CD4-positive, alpha-beta T cell treated with Interleukin-4 for 4 hours (primary cell): ENCODE measurements at places on chromosomes 1 and 21.

- DNase-seq = peak; percentile 44
These were observed 33.0 kb downstream of the EPHA2 start for GRCh38 chr1:16122916-16123315.

- DNase-seq = no peak
These were observed 160.5 kb downstream of the TBX15 start for GRCh38 chr1:118827636-118828035.

- DNase-seq = no peak
These were observed 169.7 kb downstream of the TOMM20 start for GRCh38 chr1:234958706-234959657.

DNA sequence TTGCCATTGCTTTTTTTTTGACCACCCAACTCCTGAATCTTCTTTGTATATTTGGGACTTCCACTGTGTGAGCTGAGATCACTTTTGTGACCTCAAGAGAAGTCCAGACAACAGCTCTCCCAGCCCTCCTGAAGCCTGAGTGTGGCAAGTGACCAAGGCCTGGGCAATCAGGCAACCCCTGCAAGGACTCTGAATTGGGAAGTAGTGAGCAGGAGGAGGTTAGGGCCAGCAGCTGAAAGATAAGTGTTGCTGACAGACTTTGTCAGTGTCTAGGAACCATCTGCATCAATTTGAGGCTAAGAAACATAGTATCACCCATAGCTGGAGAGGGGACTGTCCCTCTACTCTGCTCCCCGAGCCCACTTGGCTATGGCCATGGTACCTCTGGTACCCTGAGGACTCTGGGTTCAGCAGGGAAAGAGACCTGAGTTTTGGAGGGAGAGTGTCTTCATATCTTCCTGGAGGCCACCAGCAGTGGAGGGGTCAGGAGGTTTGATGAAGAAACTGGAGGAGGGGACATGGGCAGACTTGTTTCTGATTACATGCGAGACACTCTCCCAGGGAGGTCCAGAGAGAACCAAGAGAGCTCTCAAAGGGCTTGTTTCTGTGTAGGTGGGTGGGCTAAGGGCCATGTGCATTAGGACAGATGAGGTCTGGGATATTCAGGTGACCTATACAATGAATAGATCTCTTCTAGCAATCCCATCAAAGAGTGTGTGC is 147.0 kb upstream of the DNAH14 start:
- no peak for DNase-seq

GRCh38 chr1:176384841-176385240 is 78.1 kb upstream of the PAPPA2 start:
- no peak for DNase-seq

DNA sequence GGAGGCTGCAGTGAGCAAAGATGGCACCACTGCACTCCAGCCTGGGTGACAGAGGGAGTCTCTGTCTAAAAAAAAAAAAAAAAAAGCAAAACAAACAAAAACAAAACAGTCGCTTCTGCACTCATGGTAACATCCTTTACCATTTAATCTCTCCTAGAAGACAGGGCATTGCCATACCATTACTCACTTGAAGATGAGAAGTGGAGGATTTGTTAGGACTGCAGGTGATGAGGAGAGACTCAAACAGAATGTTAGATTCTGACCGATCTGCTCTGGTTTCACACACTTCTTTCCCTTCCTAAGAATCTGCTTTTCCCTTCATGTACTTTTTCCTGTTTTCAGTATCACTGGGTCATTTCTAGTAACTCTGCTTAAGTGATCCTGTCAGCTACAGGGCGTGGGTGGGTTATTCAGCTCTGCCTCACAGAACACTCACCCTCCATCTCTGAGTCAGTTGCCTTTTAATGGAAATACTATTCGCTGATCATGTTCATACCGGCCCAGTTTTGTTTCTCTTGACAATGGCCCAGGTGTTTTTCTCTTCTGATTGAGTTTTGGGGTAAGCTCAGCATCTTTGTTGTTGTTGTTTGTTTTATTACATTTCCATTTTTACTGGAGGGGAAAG is 148.0 kb upstream of the ERG start:
- no peak for DNase-seq

DNA sequence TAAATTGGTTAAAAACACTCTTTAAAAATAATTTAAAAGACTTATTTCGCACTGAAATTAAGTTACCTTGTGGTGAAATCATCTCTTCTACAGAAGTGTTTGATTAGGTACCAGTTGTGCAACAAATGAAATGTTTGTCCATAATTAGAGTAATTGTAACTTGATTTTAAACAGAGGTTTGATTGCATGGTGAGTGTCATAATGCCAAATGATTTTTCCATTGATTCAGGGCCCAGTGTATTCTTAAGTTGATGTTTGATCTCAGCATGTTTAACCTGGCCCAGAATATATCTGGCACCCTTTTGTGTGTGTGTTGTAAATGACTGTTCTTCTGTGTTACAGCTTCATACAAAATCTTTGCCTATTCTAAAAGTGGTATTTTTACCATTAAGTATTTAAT is 28.5 kb downstream of the LRRC8B start:
- no peak for DNase-seq

DNA sequence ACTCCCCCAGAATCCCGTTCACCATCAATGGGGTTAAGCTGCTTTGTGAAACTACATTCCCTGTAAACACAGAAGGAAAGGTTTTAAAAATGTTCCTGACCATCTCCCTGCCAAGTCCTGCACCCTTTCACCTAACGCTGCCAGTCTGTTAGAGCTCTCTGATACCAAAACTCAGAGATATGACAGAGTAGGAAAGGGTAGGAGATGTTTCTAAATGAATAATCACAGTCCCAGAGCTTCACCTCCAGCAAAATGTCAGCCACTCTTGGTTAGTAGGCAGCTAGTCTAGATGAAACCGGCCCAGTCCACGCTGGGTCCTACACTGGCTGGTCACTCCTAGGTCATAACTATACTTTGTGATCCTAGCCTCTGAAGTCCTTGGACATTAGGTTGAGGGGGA is 26.7 kb downstream of the SLAMF6 start:
- DNase-seq = no peak

GRCh38 chr1:50126927-50127715 is 18.4 kb downstream of the ELAVL4 start:
- no peak for DNase-seq

- DNase-seq = no peak
These were observed 2.8 kb upstream of the STMN1 start for GRCh38 chr1:25909040-25909439.

- no peak for DNase-seq
These were observed 28.8 kb upstream of the CD84 start for GRCh38 chr1:160608057-160608456.

DNA sequence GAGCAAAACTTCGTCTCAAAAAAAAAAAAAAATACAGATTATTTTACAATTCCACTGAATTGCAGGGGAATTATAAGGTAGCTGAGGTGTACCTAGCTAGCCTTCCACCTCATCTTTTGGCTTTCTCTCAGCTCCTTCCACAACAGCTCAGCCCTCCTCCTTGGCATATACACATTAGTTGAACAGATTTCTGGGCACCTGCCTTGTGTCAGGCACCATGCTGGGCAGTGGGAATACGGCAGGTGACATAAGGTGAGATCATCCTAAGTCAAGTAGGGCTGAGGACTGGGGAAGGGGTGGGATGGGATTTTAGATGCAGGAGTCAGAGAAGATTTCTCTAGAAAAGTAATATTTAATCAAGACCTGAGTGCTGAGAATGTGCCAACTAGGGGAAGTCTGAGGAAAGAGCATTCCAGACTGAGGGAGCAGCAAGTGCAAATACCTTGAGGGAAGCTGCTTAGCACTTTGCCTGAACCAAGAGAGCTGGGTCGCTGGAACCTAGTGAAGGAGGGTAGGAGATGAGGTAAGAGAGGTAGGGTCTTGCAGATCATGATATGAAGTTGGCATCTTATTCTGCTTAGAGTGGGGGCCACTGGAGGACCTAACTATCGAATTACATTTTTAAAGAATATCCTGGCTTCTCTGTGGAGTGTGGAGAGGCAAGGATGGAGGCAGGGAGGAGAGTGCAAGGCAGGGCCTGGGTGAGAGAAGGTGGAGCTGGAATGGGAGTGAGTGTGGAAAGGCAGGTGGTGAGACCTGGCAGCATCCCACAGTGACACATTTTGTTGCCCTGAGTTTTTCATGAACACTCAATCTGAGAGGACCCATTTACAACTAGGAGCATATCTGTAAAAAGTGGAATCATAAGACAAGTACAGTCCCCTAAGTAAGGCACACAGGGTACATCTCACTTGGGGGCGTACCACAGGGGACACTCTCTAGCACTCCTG is 28.2 kb downstream of the LAMC2 start:
- DNase-seq = no peak

GRCh38 chr1:150210706-150211105 is 25.2 kb downstream of the ANP32E start:
- DNase-seq = no peak

DNA sequence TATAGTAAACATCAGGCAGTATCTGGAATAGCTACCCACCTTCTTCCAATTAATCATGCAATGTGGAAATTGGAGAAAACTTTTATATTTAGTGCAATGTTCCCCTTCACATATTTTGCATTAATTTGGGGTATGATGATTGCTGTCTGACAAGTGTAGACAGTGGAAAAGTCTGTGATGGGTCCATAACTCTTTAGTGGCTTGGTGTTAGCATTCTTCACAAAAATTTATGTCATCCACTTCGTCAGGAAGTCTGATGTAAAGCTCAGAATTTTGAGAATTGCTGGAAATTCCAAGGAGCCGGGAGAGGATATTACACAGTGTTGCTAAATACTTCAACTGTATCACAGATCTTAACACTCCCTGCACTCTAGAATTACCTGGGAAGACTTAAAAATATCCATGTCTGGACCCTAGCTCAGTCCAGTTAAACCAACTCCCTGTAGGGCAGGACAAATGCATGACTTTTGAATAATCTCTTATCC is 549.7 kb upstream of the PLXNA2 start:
- DNase-seq = no peak

- no peak for DNase-seq
These were observed 256.3 kb upstream of the ADGRL4 start for GRCh38 chr1:79262745-79263258.

DNA sequence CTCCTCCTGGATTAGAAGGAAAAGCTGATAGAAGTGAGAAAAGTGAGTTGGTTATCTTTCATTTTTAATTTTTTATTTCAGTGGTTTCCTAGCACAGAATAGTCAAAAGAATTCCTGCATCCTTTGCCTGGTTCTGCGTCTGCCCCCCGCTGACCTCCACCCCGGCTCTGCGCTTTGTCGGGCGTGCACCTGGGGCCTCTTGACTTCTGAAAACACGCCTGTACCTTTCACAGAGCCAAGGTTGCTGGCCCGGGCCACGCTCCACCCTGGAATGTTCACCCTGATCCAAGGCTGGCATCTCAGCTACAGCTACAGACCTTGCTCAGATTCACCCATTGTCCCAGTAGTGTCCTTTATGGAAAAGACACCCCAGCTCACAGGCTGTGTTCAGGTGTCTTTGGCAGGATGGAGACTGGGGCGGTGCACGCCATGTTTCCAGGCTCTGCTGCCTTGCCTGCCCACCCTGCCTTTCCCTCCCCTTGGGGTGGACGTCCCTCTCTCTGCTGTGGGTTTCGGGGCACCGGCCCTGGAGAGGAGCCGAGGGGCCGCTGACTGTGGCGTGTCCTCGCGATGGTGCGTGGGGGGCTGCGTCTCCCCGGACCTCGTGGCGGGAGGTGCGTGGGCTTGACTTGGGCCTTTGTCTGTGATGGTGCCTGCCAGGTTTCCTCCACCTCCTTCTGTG is 40.3 kb upstream of the DIP2A start:
- no peak for DNase-seq

DNA sequence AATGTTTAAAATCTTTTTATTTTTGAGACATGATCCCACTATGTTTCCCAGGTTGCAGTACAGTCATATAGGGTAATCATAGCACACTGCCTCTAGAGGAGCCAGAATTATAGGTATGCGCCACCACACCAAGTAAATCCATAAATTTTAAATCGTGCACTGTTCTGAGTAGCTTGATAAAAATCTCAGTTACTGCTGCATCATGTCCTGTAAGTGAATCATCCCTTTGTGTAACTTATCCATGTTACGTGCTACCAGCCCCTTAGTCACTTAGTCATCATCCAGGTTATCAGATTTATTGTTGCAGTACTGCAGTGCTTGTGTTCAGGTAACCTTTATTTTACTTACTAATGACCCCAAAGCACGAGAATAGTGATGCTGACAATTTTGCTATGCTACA is 1770.9 kb downstream of the BRINP3 start:
- DNase-seq = no peak

DNA sequence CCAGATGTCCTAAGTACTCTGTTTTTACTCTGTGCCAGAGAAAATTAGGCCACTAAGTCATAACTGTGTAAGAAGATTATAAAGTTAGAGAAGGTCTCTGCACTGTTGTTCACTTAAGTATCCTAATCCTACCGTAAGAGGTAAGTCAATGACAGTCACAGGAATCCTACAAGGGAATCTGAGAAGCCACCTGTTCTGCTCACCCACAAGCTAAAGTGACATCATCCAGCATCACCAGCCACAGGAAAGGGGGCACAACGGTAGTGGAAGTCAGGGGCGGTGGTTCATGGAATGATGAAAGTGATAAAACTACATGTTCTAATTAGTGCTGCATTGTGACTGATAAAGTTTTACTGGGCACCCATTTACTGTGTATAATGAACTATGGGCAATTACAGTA is 92.7 kb downstream of the PLD5 start:
- DNase-seq = no peak

DNA sequence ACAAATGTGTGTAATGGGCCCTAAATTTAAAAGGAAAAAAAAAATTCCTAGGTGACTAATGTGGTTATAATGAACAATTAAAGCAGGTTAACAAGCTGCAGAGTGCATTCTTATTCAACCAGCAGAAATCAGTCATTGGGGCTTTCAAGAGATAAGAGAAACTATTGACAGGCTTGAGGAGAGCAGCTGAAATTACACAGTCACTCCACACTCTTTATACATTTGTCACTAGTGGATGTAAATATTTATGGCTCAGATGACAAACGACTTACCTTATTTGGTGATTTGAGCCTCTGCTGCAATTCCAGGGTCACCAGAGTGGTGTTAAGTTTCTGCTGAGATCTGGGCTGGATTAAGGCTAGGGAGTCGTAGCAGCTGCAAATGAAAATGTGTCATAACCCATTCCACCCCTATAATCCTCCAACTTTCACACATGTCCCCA is 896.3 kb downstream of the TTLL7 start:
- no peak for DNase-seq

- DNase-seq = no peak
These were observed 16.6 kb downstream of the COPA start for GRCh38 chr1:160326418-160326817.

DNA sequence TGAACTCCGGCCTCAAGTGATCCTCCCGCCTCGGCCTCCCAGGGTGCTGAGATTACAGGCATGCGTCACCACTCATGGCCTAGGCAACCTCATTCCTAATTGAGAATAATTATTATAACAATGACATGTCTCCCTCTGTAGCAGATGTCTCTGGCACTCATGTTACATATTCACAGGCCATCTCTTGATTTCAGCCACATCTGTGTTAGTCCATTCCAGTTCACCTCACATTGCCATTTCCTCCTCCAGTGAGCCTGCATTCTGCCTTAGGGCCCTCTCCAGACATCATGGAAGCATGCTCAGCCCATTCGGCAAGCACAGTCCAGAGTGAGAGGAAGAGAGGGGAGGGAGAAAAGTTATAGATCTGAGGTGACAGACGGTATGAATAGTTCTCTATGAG is 32.5 kb downstream of the CDKN2C start:
- DNase-seq = no peak
